NCI-H187 (cell line): ENCODE measurements at places on chromosomes 1 and 21.

- DNase-seq = no peak
These were observed 1.2 kb upstream of the KCNE1 start for GRCh38 chr21:34513129-34513675.

DNA sequence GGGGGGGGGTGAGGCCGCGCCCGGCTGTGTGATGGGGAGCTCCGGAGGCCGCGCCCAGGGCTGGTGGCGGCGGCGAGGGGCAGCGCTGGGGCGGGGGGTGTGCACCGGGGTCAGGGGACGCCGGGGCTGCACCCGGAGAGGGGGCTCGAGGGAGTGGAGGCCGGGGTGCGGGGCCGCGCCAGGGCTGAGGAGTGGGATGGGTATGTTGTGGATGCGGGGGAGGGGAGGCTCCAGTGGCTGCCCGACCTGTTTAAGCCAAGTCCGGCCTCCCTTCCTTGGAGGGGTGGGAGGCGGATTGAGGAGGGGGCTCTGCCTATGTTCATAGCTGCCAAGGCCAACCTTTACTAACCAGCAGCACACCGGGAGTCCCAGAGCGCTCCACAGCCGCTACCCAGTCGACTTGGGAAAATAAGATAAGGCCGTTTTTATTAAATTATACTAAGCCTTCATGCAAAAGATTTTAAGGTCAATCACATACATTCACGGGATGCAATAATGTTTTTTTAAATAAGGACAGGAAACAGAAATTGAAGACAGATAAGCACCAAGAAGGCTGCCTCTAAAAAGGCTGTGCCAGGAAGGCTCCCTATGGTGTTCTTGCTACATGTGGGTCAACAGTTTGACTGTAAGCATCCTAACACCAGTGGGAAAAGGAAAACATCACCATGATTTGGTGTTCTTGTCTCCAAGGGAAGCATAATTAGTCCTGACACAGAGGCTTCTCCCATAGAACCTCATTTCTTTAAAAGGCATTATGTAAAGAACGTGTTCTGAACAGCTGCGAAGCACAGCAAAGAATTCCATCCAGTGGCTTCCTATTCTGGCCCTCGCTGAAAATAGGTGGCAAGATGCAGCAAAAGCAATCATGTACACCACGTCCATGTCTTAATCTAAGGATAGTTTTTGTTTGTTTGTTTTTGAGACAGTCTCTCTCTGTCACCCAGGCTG lies 626 bp upstream of the HLCS start:
- no peak for DNase-seq

DNA sequence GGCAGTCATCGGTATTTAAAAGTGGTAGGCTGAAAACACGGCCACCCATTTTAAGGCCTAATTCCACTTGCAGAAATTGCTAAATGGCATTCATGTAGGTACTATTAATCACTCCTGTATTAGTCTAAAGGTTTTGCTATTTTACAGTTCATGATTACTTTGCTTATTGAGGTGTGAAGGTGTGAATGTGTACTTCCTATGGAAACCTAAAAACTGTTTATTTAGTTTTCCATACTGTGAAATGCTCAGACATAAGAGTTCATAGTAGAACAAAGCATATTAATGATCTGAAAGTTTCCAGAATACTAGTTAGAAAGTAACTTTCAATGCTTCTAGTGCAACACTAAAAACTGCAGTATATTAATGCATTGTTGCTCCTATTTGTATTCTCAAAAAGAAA lies 69.8 kb downstream of the ITGB3BP start:
- DNase-seq = no peak

GRCh38 chr1:1073743-1074587 lies at the start of gene RNF223:
TSS of gene RNF223 (minus strand) at chr1:1074306. CDS start at chr1:1072566, 1,740 bp downstream.
- peak; percentile 23 for DNase-seq

DNA sequence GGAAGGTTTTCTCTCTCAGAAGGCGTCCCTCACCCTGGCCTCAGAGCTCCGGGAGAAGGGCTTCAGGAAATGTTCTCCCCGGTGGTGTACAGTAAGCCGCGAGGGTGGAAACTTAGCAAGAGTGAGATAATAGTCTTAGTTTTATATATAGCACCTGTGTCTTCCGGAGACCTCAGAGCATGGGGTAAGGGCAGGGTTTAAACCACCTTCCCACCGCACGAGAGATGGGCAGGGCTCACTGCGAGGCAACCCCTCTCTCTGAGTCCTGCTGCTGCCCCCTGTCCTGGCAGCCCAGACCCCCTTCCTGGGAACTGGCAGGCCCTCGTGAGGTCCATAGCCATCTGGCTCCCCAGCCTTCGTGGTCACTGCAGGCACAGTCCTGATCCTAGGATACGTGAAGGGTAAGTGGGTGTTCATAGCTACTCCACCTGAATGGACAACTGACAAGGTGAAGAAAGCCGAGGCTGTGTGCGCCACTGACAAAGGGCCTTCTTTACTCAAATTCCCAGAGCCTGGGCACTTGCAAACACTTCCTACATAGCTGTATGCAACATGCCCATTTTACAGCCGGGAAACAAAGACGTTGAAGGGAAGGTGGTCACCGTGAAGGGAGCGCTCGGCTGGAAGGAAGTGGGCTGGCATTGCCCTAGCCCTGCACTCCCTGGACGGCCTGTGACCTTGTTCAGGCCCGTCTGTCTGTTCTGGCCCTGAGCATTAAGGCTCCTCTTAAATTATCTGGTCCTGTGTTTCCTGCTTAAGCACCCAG lies 26.9 kb downstream of the ITPKB start:
- DNase-seq = no peak
